A172 (cell line): ENCODE measurements at places on chromosomes 2 and 18.

DNA sequence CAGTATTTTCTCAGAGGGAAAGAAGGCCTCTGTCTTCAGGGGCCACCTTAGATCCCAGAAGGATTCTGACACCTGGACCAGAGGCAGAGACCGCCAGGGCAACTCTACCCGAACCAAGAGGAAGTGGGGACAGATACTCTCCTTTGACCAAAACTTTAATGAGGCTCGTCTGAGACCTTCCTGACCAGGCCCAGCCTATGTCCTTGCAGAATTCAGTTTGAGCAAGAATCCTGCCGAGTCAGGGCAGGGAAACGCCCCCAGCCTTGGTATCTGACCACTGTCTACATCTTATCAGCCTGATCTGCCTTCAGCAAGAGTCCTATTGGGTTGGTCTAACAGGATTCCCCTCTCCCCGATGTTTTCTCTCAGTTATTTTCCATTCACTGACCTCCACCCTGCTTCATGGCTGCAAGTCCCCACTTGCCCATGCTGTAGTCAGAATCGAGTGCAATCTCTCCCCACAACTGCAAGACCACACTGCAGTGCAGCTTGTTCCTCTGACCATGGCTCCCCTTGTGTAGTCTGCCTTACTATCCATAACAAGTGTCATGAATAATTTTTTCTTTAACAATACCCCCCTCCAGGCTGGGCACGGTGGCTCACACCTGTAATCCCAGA is 95.0 kb downstream of the MSH2 start:
- DNase-seq, result no peak

DNA sequence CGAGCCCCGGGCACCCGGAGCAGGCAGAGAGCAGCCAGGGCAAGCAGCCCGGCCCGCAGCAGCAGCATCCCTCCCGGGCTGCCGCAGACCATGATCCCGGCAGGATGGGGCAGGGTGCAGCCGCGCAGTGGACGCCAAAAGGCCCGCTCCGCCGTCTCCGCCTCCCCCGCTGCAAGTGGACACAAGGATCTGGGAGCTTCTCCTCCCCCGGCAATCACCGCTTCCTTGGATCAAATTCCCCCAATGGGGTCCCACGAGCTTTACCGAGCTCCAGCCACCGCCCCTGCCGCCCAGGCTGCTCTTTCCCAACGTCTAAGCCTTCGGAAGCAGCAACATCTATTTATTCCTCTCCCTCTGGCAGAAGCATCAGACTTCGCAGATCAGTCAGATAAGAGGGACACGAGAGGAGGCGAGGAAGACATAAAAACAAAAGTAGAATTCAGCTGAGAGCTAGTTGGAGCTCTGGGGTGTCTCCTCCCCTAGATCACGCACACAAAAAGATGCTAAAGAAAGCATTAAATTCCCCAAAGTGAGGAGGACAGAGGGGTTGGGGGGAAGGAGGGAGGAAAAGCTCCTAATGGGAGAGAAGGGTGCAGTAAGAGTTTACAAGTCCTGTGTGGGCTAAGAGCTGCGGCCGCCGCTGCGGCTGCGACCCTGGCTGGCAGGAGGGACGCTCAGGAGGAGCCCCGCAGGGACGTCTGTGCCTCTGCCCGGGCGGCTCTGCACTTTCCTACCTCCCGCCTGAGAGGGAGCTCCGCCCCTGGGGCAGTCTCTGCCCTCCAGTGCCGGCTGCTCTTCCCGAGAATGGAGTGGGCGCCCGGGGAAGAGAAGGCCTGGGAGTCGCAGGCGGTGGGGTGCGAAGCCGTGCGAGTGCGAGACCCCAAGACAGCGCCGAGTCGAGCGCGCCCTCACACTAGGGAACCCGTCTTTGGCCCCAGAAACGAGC is at the start of gene FRZB:
Gene FRZB (minus strand): TSS at position 177 of the 946 bp plus-strand sequence. CDS start 85 bp downstream, at position 92.
- no peak for DNase-seq

- DNase-seq, result no peak
Measured at GRCh38 chr18:26978812-26979341, 113.4 kb upstream of the AQP4 start.

DNA sequence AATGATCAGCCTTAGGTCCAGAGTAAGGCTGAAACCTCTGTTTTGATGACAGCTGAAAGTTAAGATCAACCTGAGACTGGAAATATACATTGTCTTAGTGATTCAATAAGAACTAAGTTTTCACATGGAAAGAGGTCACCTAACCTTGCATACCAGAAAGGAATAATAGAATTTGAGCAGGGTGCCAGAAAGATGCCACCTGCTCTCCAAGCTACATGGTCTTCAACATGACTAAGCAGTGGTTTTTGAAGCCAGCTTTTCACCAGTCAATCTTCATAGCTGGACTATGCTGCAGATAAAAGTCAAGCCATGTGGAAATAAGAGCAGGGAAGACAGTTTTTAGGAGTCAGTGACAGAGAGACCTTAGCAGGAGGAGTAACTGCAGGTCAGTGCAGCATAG is 589.4 kb upstream of the SYT4 start:
- no peak for DNase-seq

DNA sequence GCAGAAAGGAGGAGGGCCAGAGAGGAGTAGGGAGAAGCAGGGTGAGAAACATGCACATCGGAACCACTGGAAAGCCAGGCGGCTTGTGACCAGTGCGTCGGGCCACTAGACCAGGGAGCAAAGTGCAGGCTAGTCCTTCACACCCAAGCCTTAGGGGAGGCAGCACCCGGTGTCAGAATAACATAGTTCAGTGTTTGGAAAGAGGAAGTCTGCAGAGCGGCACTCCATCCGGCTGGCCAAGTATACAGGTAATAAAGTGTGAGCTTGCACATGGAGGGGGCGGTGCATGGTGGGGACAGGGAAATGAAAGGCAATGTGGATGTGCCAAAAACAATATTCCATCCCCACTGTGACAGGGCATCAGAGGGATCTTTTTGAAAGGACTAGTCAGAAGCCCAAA is 69.7 kb downstream of the ZNF521 start:
- DNase-seq, result no peak

DNA sequence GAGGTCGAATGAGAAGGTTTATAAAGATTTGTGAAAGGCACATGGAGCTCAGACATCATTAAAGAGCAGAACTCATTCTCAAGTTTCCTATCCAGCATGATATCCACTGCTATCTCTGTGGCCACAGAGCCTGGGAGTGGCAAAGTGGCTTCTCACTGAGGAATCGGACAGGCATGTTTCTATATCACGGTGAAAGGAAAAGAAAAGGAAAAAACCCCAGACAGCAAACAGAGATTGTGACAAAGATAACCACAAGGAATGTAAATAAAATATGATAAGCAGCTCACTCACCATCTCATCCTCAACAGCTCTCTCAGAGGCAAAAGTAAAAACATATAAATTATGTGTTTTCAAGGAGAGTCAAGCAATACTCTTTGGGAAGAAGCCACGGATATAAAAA is 2.5 kb downstream of the PID1 start:
- DNase-seq, result peak; percentile 69

- no peak for DNase-seq
Measured at GRCh38 chr2:198017068-198017467, 212.7 kb downstream of the PLCL1 start.

DNA sequence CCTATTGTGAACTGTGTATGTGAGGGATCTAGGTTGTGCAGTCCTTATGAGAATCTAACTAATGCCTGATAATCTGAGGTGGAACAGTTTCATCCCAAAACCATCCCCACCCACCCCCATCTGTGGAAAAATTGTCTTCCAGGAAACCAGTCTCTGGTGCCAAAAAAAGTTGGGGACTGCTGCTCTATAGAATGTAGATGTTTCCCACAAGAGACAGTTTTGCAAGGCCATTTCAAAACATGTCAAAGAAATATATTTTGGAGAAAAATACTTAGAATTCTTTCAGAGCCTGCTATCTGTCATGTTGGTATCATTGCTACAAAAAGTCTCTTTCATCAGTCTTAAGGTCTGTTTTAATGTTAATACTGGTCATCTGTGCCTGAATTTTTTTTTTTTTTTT is 4.1 kb upstream of the SLC39A10 start:
- no peak for DNase-seq

- DNase-seq, result no peak
Measured at GRCh38 chr2:45170191-45171135, 161.2 kb upstream of the SIX2 start.

DNA sequence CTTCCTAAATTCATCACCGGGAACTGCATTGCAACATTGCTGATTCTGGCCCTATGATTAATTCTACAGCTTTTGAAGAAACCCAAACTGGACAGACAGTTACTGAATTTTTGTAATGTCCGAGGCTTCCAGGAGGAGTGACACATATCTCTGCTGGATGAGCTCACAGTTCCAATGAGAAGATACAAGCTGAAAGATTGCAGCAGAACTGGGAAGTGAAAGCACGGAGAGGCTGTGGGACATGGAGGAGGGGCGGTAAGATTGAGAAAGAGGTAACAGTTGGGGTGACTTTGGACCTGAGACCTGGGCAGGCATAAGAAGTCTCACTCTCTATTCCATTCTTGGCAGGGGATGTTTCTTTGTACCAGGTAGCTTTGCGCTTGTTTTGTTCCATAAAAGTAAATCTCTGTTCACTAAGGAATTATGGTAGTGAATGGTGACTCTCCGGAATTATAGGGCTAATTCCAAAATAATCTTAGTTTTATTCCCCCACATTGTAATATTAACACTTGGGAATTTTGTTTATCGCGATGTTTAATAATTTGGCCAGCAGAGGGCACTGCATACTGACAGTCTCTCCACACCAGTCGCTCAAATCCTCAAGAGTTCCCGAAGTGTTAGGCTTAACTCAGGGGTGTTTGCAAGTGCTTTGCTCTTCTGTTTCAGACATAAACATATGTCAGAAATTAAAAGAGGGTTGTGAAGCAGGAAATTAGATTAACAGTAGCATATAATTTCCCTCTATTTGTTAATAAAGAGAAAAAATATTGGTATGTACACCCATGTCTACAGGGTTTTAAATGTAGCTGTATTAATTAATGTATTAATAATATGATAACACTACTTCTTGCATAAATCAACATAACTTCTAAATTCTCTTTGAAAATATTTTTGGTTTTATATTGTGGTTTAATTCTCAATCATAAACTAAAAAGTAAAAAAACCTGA is 201.4 kb downstream of the SOCS6 start:
- DNase-seq, result peak; percentile 33
